Activated T-helper 17 cell treated with anti-CD3 and anti-CD28 coated beads, Interleukin-2, amount 50 U/mL, for 72 hours (primary cell): ENCODE measurements at places on chromosomes 3 and 15. TPM values are rescaled to one million over a fixed set of nuclear protein-coding genes. Genes with fewer than 3 reads are reported as not detected.

Gene PATL2
- total RNA-seq: 7.9 TPM

Gene PLEKHO2
- total RNA-seq: 21.8 TPM

DNA sequence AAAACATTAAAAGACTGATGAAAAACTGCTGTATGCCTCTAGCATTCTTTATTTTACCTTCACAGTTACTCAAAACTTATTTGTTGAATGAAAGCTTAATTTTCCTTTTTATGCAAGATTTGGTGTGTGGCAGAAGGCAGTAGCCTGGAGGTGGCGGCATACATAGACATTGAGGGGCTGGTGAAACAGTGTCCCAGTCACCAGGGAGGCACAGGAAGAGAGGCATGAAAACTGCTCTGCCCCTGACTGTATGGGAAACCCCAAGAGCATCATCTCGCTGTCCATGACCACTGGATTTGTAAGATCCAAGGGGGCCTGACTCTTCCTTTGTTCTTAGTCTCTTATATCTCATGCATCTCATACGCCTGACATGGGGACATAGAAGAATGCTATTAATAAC, 493.7 kb upstream of the GOLIM4 start:
- no peak for ATAC-seq

DNA sequence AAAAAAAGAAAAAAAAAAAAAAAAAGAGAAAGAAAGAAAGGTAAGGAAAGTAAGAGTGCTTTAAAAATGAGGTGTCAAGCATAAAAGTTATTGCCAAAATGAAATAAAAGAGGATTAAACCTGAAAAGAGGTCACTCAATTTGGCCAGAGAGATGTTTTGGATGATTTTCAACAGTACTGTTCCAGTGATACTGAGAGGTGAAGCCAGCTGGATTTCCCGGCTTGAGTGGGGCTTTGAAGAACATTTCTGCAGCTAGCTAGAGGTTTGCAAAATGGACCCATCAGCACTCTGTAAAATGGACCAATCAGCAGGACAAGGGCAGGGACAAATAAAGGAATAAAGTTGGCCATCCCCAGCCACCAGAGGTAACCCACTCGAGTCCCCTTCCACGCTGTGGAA, 128.5 kb downstream of the LSAMP start:
- ATAC-seq: no peak

GRCh38 chr3:129855832-129856419, 37.6 kb downstream of the TMCC1 start:
- peak; percentile 85 for ATAC-seq
